ENCODE measurements at places on chromosomes 12 and 14.

- DNase-seq, result no peak
Measured at GRCh38 chr12:30026621-30027234, 243.0 kb upstream of the TMTC1 start.

DNA sequence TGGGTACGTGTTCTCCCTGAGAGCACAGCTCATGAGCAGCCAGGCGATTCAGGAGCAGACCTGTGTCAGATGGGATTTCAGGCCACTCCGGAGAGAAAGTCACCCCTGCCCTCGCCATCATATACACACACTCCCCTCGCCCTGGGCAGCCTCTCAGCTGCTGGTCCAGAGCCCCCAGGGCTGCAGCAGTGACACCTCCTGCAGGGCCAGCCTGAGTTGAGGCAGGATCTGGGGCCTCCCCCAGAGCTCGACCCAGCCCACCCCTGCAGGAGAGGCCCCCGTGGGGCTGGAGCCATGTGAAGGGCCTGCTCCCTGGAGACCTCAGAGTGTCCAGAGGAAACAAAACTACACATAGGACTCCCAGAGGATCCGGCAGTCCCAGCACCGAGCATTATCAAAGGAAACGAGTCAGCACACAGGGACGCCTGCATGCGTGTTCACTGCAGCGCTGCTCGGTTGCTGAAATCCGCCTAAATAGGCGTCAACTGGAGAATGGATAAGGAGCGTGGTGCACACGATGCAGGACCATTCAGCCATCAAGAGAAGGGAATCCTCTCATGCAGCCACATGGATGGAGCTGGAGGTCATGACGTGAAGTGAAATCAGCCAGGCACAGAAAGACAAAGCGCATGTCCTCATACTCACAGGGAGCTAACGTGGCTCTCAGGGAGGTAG is 104.0 kb downstream of the TNFAIP2 start:
- no peak for DNase-seq

- DNase-seq, result no peak
Measured at GRCh38 chr14:71060825-71061455, 153.7 kb downstream of the PCNX1 start.

DNA sequence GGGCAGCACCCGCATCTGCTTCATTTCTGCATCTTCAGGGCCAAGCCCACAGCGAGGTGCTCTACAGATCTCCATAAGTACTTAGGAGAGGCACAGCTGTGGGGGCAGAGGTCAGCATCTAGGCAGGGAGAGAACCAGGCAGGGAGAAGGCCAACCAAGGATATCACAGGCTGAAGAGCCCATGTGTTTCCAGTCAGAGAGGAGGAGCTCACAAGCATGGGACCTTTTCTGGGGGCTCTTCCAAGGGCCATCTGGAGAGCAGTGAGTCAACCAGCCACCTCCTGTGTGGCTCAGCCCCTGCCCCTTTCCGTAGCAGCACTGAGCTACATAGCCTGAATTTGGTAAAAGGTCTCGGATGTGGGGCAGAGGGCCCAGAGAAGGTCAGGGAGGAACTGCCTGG is 78.5 kb downstream of the ARL6IP4 start:
- DNase-seq, result no peak

- DNase-seq, result no peak
Measured at GRCh38 chr12:89305373-89305772, 46.9 kb downstream of the DUSP6 start.

DNA sequence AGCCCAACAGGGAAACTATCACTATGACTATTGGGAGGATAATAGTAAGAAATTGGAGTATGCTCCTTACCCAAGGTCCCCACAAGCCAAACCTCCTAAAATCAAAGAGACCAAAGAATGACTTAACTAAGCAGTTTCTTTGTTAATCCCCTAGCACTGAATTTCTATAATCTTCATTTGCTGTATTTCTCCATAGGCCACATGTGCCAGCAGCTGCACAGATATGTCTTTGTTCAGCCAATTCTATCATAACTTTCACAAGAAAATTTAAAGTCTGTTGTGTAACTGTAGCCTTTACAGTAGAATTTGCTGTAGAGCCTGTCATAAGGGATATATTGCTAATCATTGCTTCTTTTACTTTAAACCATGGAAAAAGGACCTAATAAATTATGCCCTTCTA is 104.0 kb downstream of the RIN3 start:
- no peak for DNase-seq

DNA sequence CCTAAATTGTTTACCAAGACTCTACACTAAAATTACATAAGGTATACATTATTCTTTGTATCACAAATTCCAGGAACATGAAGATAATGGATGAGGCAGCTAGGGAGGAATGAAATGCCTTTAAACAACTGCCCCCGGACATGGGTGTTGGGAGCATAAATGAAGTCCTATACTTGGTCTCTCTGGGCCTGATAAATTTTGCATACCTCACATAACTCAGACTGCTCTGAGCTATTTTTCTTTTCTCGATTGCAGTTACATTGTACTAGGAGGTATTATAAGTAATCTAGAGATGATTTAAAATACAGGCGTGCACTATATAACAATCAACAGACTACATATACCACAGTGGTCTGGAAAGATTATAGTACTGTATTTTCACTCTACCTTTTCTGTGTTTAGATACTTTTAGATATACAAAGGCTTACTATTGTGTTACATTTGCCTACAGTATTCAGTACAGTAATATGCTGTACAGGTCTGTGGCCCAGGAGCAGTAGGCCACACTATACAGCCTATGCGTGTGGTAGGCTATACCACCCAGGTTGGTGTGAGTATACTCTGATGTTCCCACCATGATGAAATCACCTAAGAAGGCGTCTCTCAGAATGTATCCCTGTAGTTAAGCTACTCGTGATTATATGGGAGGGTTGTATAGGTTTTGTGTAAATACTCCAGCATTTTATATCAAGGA is 14.3 kb downstream of the FNTB start:
- DNase-seq, result no peak

DNA sequence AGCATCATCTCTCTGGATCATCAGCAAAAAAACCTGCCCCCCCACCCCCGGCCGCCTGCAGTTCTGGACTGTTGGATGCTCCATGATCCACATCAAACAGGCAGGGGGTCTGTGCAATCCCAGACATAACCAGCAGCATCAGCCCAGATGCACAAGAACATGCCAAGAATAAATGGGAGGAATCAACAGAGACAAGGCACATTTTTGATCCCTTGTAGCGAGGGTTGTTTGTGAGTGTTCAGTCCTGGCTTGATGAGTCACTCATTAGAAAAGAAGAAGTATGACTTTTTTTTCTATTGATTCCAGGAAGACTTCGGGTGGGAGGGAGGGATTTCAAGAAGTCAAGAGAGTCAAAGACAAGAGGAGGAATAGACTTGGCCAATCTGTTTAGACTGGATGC is 244.2 kb downstream of the KSR2 start:
- no peak for DNase-seq

DNA sequence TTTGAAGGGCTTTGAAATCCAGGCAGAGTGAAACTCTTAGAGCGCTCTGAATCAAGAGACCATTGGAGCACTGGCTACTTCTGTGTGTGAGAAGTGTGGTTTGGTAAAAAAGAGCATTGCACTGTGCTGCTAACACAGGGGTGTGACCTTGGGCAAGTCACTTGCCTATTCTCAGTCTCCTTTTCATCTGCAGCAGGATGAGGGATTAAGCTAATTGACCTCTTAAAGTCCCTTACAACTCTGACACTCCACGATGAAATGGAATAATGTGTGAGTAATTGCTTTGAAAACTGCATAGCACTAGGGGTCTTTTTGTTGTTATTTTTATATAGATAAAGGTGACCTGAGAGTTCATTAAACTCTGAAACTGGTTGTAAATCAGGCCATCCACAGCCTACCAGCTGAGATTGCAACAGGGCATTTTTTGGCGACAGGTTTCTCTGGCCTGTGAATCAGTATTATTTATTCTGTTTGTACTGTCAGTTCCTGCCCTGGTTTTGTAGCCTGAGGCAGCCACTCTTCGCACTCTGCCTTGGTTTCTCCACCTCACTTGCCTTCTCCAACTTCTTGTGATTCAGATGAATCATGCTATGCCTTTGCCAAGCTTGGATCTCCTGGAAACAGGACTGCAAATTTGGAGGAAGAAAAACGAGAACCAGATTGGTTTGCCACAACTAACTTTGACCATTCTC is 159.9 kb upstream of the PARP11 start:
- DNase-seq, result no peak

DNA sequence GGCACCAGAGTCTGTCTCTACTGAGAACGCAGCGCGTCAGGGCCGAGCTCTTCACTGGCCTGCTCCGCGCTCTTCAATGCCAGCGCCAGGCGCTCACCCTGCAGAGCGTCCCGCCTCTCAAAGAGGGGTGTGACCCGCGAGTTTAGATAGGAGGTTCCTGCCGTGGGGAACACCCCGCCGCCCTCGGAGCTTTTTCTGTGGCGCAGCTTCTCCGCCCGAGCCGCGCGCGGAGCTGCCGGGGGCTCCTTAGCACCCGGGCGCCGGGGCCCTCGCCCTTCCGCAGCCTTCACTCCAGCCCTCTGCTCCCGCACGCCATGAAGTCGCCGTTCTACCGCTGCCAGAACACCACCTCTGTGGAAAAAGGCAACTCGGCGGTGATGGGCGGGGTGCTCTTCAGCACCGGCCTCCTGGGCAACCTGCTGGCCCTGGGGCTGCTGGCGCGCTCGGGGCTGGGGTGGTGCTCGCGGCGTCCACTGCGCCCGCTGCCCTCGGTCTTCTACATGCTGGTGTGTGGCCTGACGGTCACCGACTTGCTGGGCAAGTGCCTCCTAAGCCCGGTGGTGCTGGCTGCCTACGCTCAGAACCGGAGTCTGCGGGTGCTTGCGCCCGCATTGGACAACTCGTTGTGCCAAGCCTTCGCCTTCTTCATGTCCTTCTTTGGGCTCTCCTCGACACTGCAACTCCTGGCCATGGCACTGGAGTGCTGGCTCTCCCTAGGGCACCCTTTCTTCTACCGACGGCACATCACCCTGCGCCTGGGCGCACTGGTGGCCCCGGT is at the start of gene PTGDR:
PTGDR (plus strand) TSS at position 198 of the 778 bp plus-strand sequence; CDS start at position 315, 117 bp downstream.
- no peak for DNase-seq

DNA sequence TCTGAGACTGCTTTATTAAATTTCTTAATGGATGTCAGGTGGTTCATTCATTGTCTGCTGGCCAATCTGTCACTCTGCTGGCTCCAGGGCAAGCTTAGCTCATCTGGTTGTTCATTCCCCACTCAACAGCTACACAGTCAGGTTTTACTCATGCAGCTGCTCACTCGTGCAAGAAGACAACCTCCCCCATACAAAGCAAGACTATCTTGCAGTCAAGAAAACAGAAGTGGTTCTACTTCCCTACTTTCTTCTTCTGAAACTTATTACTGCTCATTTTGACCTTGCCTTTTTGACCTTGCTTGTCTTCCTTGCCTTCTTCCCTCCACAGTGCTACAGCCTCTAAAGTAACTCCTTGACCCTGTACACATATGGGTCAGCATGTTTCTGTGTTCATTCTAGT is 277.9 kb downstream of the SSPN start:
- DNase-seq, result no peak

DNA sequence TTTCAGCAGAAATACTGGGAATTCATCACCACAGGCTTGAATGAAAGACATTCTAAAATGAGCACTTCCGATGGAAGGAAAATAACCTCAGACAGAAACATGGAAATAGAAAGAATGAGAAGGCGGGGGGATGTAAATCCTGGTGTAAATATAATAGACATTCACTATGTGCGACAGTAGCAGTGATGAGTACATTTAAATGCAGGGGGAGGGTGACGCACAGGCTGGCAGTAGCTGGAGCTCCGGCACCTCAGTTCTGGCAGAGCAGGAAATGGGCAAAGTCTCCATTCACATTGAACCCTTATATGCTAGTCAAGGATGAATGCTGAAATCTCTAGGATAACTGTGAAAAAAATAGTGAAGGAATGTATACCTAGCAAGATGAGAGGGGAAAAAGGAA is 172.7 kb upstream of the C14orf180 start:
- no peak for DNase-seq

- DNase-seq, result no peak
Measured at GRCh38 chr12:113298861-113299545, 35.9 kb downstream of the SLC8B1 start.

GRCh38 chr12:49941556-49942511 is 8.7 kb upstream of the AQP2 start:
- no peak for DNase-seq

DNA sequence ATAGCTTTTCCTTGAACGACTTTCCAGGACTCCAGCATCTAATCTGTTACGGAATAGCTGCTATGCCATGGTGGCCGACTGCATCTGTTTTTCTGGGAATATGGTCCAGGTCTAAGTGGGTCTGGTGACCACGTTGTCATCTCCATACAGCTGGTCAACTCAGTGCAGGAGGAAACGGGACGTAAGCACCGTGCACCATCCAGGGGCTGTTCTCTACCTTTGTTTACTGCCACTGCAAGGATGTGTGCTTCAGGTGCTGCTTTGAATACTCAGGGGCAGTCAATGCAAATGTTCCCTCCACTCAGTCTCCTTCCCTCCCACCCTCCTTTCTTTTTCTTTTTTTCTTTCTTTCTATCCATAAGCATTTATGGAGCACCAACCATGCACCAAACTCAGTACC is 648.2 kb downstream of the VRK1 start:
- DNase-seq, result no peak

DNA sequence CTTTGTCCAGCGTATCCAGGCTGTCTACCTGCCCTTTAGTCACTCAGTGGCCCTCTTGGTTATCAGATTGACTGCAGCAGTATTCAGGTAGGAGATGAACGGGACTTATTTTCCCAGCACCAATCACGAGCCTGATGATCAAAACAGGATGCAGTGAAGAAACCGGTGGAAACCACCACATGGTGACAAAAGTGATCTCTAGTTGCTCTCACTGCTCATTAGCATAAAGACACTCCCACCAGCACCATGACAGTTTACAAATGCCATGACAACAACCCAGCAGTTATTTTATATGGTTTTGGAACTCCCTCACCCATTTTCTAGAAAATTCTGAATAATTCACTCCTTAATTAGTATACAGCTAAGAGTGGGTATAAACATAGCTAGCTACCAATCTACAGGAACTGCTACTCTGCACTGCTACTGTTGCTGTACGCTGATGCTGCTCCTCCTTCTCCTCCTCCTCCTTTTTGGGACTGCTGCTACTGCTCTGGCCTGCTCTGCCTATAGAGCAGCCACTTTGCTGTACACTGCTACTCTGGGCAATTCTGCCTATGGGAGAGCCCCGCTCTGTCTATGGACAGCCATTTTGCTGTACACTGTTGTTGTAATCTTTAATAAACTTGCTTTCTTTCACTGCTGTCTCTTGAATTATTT is 142.5 kb upstream of the SSTR1 start:
- DNase-seq, result no peak

GRCh38 chr14:35362911-35363374 is 41.6 kb downstream of the NFKBIA start:
- no peak for DNase-seq

Data from Panc1 (cell line).